ENCODE measurements at places on chromosomes 1 and 21.

- H3K4me3 ChIP-seq = no peak overlapping the region
- H3K27me3 ChIP-seq = no peaks in the 10 kb centered on the region
- H3K27ac ChIP-seq = no peak overlapping the region
- no peaks in the 10 kb centered on the region for H3K36me3 ChIP-seq
- H3K4me1 ChIP-seq = no peaks in the 10 kb centered on the region
Observed at GRCh38 chr1:106571109-106571508, 485.4 kb upstream of the PRMT6 start.

DNA sequence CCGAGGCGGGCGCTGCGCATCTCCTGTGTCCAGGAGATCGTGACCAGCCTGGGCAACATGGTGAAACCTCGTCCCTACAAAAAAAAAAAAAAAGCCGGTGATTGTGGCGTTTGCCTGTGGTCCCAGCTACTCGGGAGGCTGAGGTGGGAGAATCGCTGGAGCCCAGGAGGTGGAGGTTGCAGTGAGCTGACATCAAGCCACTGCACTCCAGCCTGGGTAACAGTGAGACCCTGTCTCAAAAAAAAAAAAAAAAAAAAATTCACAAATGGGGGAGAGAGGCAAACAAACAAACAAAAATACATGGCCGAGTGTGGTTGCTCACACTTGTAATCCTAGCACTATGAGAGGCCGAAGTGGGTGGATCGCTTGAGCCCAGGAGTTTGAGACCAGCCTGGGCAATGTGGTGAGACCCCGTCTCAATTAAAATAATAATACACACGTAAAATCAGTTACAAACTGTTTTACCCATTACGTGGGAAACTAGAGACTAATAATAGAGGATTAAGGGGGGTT, 758 bp downstream of the TATDN3 start:
- H3K27ac ChIP-seq = peak overlapping the region; percentile 72
- H3K4me1 ChIP-seq = peaks cover 55% of the 10 kb centered on the region
- no peaks in the 10 kb centered on the region for H3K27me3 ChIP-seq
- H3K4me3 ChIP-seq = peak overlapping the region; percentile 66

- H3K4me3 ChIP-seq = peak overlapping the region; percentile 52
- H3K27me3 ChIP-seq = no peaks in the 10 kb centered on the region
- peaks cover 35% of the 10 kb centered on the region for H3K4me1 ChIP-seq
- no peak for DNase-seq
- H3K36me3 ChIP-seq = peaks cover 39% of the 10 kb centered on the region
- peak overlapping the region; percentile 93 for H3K27ac ChIP-seq
Observed at GRCh38 chr1:150322310-150322709, 977 bp downstream of the PRPF3 start.

- peaks cover 63% of the 10 kb centered on the region for H3K27me3 ChIP-seq
- H3K27ac ChIP-seq = no peak overlapping the region
- DNase-seq = no peak
- H3K4me1 ChIP-seq = no peaks in the 10 kb centered on the region
Observed at GRCh38 chr1:159079525-159079924, 3.0 kb upstream of the AIM2 start.

DNA sequence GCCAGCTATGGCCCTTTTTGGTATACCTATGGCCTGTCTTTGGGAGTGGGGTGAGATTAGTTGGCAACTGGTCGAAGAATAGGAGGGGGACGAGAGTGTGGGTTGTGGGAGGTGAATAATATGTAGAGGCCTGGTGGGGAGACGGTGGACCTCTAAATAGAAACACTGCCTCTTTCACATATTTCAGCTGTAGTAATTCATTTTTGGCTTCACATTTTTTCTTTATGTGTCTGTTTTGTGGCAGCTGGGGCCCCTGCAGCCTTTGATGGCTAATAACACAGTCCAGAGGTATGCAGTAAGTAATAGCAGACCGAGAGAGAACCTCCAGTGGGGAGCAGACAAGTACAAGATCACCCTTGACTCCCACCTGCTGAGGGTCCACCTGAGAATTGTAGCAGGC, 75.9 kb downstream of the HLX start:
- H3K4me1 ChIP-seq = no peaks in the 10 kb centered on the region
- H3K27ac ChIP-seq = no peak overlapping the region
- no peaks in the 10 kb centered on the region for H3K27me3 ChIP-seq
- no peaks in the 10 kb centered on the region for H3K36me3 ChIP-seq
- H3K4me3 ChIP-seq = no peak overlapping the region

DNA sequence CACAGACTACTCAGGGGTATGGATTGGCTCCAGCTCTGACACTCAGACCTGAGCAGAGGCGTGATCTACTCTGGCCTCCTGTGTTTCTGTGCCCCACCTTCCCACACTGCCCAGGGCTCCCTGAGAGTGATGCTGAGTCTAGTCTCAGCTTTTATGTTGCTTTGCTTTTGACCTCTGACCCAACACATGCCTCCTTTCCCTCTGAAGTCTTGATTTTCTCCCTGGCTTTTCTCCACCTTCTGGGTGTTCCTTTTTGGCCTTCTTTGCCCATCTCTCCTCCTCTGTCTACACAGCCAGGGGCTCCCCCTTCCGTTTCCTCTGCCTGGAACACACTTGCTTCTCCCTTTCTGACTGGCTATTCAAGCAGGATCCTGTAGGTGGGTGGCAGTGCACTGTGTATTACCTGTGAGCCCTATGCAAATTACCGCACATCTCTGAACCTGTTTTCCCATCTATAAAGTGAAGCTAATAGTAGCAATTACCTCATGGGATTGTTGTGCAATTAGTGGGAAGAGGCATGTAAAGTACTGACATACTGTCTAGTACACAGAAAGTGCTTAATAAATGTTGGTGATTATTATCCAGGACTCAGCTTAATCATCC, 13.7 kb upstream of the MEX3A start:
- H3K27ac ChIP-seq = no peak overlapping the region

GRCh38 chr1:200620273-200621131, at the start of gene KIF14:
Gene KIF14, minus strand, starts transcription at chr1:200620751. Its CDS starts 2,028 bp downstream, at chr1:200618723.
- H3K4me3 ChIP-seq = peak within 1 kb of the TSS; percentile 60
- peaks cover 27% of the 10 kb centered on the region for H3K36me3 ChIP-seq
- peak within 1 kb of the TSS; percentile 94 for H3K27ac ChIP-seq
- peaks cover 71% of the 10 kb centered on the region for H3K4me1 ChIP-seq

- no peak for DNase-seq
- H3K27me3 ChIP-seq = peaks cover 6% of the 10 kb centered on the region
- no peaks in the 10 kb centered on the region for H3K4me1 ChIP-seq
- H3K27ac ChIP-seq = no peak overlapping the region
Observed at GRCh38 chr1:63943393-63943792, 169.6 kb downstream of the ROR1 start.

DNA sequence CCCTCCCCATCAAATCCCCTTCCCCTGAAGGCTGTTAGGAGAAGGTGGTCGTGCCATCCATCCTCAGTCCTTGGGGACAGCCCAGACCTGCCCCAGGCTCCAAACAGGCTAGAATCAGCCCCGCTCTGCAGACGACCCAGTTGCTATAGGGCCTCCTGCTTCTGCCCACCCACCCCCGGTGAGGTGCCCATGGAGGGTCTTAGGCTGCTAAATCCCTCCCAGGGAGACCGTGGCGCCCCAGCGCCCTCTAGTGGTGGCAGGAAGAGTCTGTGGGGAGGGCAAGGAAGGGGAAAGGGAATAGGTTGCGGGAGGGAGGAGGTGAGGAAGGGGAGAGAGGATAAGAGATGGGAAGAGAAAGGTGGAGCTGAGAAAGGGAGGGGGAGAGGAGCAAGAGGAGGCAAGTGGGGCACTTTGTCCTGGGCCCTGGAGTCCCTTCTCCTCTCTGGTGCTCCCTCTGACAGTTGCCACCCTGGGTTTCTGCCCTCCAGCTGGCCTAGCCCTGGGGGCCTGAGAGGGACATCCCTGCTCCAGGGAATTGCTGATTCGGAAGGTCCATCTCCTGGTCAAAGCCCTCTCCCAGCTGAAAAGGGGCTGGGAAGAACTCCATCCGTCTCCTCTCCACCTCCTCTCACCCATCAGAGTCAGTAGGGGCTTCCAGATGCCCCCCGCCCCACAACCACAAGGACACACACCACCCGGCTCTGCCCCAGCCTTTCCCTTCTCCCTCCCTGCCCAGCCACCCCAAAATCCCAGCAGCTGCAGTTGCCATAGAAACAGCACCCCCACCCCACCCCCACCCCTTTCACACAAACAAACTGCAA, 55.4 kb downstream of the CAMK2N1 start:
- H3K27ac ChIP-seq = no peak overlapping the region
- no peak overlapping the region for H3K4me3 ChIP-seq
- H3K4me1 ChIP-seq = no peaks in the 10 kb centered on the region
- peak; percentile 45 for DNase-seq
- H3K27me3 ChIP-seq = peaks cover 4% of the 10 kb centered on the region
- H3K36me3 ChIP-seq = no peaks in the 10 kb centered on the region

GRCh38 chr1:190479050-190479397, 1.4 kb upstream of the BRINP3 start:
- H3K36me3 ChIP-seq = no peaks in the 10 kb centered on the region
- no peaks in the 10 kb centered on the region for H3K4me1 ChIP-seq
- H3K27me3 ChIP-seq = no peaks in the 10 kb centered on the region
- no peak overlapping the region for H3K4me3 ChIP-seq
- no peak overlapping the region for H3K27ac ChIP-seq

DNA sequence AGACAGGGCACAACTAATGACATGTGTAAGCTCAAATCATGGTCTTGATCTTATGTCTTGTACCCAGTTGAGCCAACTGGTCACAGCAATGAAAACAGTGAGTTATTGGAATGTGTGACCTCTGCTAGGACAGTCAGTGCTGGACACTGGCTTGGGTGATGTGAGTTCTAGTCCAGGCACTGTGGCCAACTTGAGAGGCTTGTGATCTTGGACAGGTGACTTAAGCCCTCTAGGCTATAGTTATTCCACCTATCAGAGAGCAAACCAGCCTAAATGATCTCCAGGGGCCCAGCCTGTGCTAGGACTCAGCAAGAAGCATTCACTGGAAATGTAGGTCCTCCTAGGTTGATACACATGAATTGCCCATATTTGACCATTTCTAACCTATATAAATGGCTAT, 1.1 kb downstream of the KCNE2 start:
- DNase-seq = no peak
- H3K36me3 ChIP-seq = no peaks in the 10 kb centered on the region
- H3K27ac ChIP-seq = no peak overlapping the region

DNA sequence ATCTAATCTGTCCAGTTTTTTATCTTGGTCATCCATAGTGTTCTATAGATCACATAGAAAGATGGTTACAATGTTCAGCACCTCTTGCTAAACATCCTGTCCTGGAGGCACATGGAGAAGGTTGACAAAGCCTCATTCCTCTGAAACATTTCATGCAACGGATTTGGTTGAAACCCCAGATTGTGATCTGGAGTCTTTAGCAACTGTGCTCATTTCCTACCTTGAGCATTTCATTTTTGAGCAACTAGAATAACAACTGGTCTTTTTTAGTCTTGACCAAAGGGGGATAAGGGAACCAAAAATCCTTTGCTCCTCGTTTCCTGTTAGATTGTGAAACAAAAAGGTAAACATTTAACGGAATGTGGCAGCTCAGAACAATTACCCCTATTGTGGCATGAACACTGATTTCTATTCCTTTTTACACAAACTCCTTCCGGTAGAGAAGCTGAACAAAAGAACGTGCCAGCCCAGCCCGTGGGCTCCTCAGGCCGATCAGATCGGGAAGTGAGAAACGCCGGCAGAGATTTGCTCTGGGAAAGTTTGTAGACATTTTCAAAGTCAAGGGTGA, 94.7 kb upstream of the ERRFI1 start:
- H3K4me3 ChIP-seq = no peak overlapping the region
- no peak overlapping the region for H3K27ac ChIP-seq
- H3K27me3 ChIP-seq = peaks cover 2% of the 10 kb centered on the region
- DNase-seq = no peak
- no peaks in the 10 kb centered on the region for H3K36me3 ChIP-seq

DNA sequence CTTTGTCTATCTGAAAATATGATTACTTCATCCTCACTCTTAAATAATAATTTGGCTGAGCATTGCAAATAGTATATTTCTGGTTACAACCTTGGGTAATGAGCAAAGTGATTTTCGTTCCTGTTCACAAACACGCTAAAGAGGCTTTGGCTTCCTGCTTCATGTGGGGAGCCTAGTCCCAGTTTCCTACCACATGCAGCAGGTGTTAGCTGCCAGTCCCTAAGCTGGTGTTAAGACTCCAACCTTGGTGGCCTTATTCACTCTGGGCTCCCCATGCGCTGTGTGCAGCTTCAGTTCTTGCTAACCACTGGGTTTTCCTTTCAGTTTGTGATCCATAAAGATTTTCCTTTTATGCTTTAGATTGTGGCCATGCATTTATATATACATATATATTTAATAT, 56.7 kb upstream of the BARHL2 start:
- H3K4me1 ChIP-seq = 0 out of 2 replicates have a peak, but pooled peaks cover 3% of the 10 kb centered on the region
- H3K36me3 ChIP-seq = no peaks in the 10 kb centered on the region
- no peak overlapping the region for H3K27ac ChIP-seq
- H3K4me3 ChIP-seq = no peak overlapping the region
- H3K27me3 ChIP-seq = no peaks in the 10 kb centered on the region

GRCh38 chr1:162696286-162696862, 64.1 kb downstream of the DDR2 start:
- no peak for DNase-seq
- H3K4me3 ChIP-seq = no peak overlapping the region
- no peaks in the 10 kb centered on the region for H3K4me1 ChIP-seq

DNA sequence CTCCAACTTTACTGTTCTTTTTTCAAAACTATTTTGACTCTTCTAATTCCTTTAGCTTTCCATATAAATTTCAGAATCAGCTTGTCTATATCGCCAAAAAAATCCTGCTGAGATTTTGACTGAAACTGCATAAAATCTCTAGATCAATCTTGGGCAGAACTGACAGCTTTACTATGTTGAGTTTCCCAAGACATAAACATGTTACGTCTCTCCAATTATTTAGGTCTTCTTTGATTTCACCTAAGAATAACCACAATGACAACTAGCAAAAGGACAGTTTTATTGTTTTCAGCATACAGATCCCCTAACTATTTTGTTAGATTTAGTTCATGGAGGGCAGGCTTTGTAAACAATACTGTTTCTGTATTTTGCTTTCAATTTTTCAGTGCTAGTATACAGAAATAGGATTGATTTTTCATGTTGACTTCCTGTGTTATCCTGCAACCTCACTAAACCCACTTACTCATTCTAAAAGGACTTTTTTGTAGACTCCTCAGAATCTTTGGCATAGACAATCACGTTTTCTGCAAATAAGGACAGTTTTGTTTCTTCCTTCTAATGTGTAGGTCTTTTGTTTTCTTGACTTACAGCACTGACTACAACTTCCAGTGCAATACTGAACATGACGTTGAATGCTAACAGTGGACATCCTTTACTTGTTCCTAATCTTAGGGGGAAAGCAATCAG, 63.4 kb downstream of the NPHP4 start:
- DNase-seq = no peak
- no peaks in the 10 kb centered on the region for H3K4me1 ChIP-seq
- H3K27me3 ChIP-seq = no peaks in the 10 kb centered on the region

DNA sequence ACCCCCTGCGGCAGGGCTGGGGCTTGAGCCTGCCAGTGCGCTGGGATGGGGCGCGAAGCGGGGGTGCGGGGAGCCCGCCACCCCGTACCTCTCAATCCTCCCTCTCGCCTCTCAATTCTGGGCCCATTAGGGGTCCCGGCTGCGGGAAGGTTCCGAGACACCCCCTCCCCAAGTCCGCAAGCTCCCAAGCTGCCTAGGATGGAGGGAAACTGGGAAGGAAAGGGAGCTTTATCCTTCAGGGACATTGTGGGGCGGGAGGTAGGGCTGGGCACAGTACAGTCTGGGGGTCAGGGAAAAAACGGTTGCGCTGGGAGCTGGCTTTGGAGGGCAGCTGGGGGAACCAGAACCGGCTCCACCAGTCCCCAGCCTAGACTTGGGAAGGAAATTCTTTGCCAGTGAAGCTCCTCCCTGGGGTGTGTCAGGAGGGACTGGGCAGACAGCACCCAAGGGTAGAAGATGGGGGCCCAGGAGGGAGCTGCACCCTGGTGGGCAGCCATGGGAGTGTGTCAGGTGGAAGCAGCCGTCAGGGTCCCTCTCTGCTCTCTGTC, 904 bp downstream of the GJB3 start:
- H3K4me3 ChIP-seq = no peak overlapping the region
- H3K4me1 ChIP-seq = no peaks in the 10 kb centered on the region
- peaks cover 10% of the 10 kb centered on the region for H3K27me3 ChIP-seq
